ENCODE measurements at places on chromosomes 3 and 15.

DNA sequence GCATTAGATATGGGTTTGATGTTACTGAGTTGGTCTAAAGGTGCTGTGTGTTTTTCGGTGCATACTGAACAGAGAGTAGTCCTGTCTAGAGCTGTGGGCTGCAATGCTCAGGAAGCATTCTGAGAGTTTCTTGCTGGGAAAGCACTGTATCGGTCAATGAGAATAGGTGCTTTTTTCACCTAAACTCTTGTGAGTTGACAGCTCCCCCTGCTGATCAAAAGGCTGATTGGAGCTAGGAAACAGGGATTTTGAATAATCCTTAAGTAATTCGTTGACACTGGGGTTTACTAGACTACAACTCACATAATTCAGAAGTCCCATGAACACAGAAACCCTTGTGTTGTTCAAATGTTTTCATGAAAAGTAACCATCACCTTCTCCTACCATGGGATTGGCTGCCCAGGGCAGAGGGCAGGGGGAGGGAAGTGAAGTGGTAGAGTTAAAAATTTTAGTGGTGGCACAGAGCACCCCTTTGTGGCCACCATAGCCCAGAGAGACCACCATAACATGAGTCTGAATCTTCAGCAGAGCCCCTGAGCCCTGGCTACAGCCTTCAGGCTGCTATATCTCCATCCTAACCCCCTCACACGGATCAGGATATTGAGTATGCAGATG is 13.0 kb upstream of the MANF start:
- peak; percentile 52 for DNase-seq

DNA sequence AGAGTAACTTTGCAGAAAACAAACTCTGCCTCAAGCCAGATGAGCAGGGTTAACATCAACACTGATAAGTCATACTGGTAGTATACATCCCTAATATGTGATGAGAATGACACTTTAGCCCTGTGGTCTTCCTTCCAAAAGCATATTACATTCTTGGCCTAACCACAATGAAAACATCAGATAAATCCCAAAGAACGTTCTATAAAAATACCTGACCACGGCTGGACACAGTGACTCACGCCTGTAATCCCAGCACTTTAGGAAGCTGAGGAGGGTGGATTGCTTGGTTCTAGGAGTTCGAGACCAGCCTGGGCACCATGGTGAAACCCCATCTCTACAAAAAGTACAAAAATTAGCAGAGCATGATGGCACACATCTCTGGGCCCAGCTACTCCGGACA is 4.7 kb downstream of the TMCC1 start:
- DNase-seq: no peak

DNA sequence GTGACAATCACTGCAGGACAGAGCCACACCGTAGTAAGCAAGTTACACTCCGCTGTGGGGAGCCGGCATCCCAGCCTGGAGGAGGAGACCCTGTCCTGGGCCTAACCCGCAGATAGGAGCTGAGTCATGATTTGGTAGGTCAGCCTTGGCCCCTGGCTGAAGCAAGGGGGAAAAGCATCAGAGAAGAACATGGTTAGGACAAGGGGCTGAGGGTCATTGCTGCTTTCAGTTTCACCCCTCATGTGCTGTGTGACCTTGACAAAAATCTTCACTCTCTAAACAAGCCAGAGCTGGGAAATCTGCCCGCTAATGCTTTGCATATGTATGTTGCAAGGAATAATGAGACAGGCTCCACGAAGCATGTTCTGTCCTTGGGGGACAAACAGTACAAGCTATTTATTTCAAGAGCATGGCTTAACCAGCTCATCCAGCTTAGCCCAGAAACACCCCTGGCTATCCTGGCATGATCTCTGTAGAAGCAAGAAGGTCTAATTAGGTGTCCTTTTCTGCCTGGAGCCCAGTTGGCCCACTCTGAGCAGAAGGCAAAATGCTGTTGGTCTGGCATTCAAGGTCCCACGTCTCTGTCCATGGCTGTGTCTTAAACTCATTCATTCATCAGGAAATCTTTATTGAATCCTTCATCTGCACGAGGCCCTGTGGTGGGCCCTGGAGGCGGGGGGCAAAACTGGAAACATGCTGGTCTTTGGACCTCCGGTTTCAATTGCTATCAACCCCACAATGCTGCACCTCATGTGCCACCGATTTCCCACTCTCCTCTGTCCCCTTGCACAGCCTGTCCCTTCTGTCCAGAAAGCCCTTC is 221.3 kb upstream of the LYSMD4 start:
- no peak for DNase-seq

- DNase-seq: no peak
Measured at GRCh38 chr15:101530224-101530958, 40.9 kb upstream of the PCSK6 start.

DNA sequence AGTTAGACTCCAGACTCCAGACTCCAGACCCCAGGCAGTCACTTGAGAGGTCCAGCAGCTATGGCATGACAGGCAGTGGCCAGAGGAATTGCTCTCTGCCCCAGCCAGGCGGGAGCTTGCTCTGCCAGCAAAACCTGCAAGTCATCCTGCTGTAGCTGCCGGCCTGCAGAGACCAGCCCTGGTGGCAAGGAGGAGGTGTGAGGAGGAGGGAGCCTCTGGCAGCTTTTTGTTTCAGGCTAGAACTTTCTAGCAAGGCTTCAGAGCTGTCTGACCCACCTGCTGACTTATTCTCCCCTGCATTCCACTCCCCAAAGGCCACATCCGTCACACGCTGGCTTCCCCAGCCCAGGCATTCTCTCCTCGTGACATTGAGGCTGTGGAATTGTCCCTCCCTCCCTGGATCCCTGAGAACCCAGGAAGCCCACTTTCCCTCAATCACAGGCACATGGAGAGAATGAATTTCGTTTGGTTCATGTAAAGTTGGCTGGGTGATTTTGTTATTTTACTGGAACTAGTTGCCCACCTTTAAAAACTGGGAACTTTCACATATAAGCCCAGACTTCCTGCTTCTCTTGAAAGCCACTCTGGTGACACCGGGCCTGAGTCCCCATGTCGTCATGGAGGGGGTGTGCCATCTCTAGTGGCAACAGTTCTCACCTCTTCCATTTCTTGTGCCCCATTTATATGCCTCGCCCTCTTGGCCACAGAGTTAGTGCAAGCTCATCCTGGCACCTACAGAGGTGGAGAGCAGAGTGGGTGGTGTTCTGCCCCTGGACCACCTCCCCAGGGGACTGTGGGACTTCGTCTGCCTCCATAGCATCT is 82.7 kb downstream of the ABHD5 start:
- DNase-seq: no peak

DNA sequence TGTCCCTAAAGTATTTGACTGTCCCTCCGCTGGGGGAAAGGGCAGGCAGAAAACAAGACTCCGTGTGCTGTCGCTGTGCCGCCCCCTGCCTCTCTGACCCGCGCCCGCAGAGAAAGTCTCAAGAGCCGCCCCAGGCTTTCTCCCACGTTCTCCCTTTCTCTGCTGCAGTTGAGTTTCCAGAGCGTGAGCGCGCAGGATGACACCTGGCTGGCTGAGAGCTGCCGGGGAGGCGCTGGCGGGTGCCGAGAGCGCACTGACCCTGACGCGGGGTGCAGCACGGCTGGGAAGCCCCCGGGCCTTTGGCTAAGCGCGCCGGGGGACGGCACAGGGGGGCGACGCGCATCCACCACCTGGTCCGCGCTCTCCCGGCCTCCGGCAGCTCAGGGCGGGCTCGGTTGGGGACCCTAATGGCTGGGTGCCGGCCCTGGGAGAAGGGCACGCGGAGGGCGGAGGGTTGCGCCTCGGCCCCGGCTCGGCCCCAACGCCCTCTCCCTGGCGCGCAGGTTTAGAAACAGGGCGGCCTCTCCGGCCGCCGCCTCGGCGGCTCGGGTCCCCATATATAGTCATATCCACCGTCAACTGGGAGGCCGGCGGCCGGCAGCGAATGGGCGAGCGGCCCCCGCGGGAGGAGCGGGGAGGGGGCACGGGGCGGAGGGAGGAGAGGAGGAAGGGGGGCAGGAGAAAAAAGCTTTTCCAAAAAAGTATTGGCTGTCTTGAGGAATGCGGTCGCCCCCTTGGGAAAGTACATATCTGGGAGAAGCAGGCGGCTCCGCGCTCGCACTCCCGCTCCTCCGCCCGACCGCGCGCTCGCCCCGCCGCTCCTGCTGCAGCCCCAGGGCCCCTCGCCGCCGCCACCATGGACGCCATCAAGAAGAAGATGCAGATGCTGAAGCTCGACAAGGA is at the start of gene TPM1:
Gene TPM1 (plus strand): TSS at position 774 of the 903 bp plus-strand sequence. CDS start 83 bp downstream, at position 857.
- DNase-seq: no peak

- DNase-seq: no peak
Measured at GRCh38 chr3:89525609-89526008, 418.2 kb downstream of the EPHA3 start.

DNA sequence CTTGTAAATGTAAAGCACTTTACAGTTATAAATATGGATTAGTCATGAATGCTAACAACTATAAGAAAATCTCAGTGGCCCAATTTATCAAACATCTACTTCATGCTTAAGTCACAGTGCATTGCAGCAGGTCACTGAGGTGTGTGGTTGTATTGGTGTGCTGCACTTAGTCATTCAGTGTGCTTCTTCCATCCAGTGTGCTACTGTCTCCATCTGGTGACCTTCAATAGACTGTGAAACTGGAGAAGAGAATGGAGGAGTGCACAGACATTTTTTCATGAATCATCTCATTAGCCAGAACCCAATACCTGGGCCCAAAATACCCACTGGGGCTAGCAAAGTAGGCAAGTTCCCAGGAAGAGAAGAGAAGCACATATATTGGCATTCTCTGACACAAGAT is 199.6 kb downstream of the SHOX2 start:
- DNase-seq: no peak

- DNase-seq: no peak
Measured at GRCh38 chr15:27973886-27974285, 125.2 kb downstream of the OCA2 start.

DNA sequence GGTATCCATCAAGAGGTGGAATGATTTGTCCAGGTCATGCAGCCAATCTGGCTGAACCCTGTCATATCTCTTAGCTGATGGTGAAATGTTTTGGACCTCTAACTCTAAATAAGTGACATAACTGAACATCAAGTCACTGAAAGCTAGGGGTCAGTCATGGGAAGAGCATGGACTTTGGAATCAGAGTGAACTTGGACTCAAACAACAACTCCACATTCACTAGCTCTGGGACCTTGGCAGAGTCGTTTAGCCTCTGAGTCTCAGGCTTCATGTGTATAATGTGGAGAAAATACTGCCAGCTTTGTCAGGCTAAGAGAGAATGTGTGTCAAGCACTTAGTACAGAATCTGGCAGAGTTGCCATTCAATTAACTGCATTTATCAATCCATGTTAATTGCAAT is 557.8 kb upstream of the CFAP20DC start:
- no peak for DNase-seq

- DNase-seq: no peak
Measured at GRCh38 chr15:59522988-59523461, 85.0 kb downstream of the FAM81A start.

- no peak for DNase-seq
Measured at GRCh38 chr3:131743126-131743525, 240.4 kb upstream of the MRPL3 start.

GRCh38 chr15:52292780-52293392 is 2.7 kb downstream of the MYO5C start:
- no peak for DNase-seq

GRCh38 chr15:48360841-48361240 is 29.6 kb downstream of the DUT start:
- no peak for DNase-seq

Data from activated T-cell treated with anti-CD3 and anti-CD28 coated beads for 4 hours (primary cell).